ENCODE measurements at places on chromosomes 12 and 14. TPM values are rescaled to one million over a fixed set of nuclear protein-coding genes. Genes with fewer than 3 reads are reported as not detected.

Gene COQ5
- 38.3 TPM for total RNA-seq

Gene TPPP2
- total RNA-seq = not detected

Gene NUP37
- 71.0 TPM for total RNA-seq

Gene ATL1
- total RNA-seq = 4.2 TPM

Gene TSPAN31
- 15.2 TPM for total RNA-seq

Gene FAM90A1
- not detected for total RNA-seq

Gene SMIM41
- 0.31 TPM for total RNA-seq

Gene EFS
- 27.8 TPM for total RNA-seq

Gene SPIC
- total RNA-seq = not detected

Gene RTL1
- total RNA-seq = not detected

Gene KLRD1
- not detected for total RNA-seq

Gene MGP
- not detected for total RNA-seq

Gene FGF23
- total RNA-seq = 0.42 TPM

Gene MYF6
- not detected for total RNA-seq

Gene DHRS2
- total RNA-seq = 0.44 TPM

Gene GARIN6
- not detected for total RNA-seq

Gene RAD9B
- not detected for total RNA-seq

Gene RND1
- total RNA-seq = 16.2 TPM

Gene RNASE3
- total RNA-seq = not detected

Gene LYZ
- total RNA-seq = 0.34 TPM

Gene MMP19
- total RNA-seq = 2.6 TPM

Gene SOAT2
- total RNA-seq = not detected

Gene PELI2
- 28.8 TPM for total RNA-seq

Gene HOXC12
- not detected for total RNA-seq

Gene HOMEZ
- total RNA-seq = 9.7 TPM

Gene CDK2
- total RNA-seq = 41.7 TPM

Gene PAPLN
- total RNA-seq = 15.9 TPM

Gene ARG2
- 49.0 TPM for total RNA-seq

Gene SPTB
- total RNA-seq = 2.7 TPM

Gene GMFB
- total RNA-seq = 75.9 TPM

Data from H1 (cell line).